AG09309 (cell line): ENCODE measurements at places on chromosomes 5 and 9.

GRCh38 chr9:90546200-90546599, 96.4 kb downstream of the DIRAS2 start:
- DNase-seq: peak; percentile 1

- DNase-seq: no peak
Measured at GRCh38 chr9:99822109-99822805, 572 bp downstream of the NR4A3 start.

DNA sequence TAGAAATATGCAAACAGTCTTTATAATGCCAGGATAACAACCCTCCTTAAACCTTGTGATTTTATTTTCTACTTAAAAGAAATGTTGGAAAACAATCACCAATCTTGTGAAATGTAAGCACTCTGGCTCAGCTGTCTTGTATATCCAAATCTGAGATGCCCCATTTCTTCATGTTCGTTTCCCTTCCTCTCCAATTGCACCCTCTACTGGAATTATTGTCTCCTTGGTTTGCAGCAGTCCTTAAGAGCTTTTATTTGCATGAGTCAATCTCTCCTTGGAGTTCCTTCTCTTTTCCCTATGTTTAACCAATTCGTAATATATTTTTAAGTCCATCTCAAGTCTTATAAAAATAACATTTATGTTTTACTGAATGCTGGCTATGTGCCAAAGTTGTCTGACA, 362.0 kb upstream of the CDH10 start:
- DNase-seq: no peak

DNA sequence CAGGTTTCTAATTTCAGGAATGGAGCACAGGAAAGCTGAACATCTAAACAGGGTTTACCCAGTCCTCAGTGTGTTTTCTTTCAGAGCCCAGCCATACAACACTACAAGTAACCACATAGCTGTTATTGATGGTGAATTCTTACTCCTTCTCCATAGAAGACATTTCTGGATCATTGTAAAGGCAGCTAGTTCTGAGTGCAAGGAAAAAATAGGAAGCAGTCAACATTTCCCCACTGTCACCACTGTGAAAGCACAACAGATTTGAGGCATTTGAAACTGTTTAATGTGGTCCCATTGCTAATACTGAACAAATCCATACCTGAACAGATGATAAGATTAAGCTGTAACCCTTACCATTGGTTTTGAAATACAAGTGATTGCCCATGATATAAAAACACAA, 145.0 kb upstream of the PCA3 start:
- DNase-seq: no peak
